ENCODE measurements at places on chromosomes 12 and 14. TPM values are rescaled to one million over a fixed set of nuclear protein-coding genes. Genes with fewer than 3 reads are reported as not detected.

- peaks cover 9% of the 10 kb centered on the region for H3K27me3 ChIP-seq
- H3K4me1 ChIP-seq: peaks cover 35% of the 10 kb centered on the region
- DNase-seq: no peak
- H3K36me3 ChIP-seq: peaks cover 6% of the 10 kb centered on the region
- H3K4me3 ChIP-seq: no peak overlapping the region
These were observed 98.6 kb upstream of the FKBP4 start for GRCh38 chr12:2696136-2696535.

GRCh38 chr14:99378782-99379214 lies 101.9 kb downstream of the SETD3 start:
- H3K27ac ChIP-seq: no peak overlapping the region
- peaks cover 2% of the 10 kb centered on the region for H3K4me1 ChIP-seq
- no peaks in the 10 kb centered on the region for H3K36me3 ChIP-seq

DNA sequence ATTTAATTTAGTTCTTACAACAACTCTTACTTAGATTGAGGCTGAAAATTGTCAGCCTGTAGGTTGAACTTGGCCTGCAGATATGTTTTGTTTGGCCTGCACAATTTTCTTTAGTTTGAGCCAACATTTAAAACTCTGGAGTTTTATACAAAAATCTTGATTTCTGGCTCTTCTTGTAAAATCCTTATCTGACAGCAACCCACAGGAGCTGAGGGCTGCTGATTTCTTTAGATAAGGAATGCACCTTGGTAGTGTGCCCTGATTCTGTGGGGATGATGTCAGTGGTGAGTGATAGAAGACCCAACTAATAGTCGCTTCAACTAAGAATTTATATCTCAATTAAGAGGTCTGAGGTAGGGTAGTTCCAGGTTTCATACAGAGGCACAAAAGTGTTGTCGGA lies 49.5 kb downstream of the SOCS2 start:
- no peak for DNase-seq
- no peaks in the 10 kb centered on the region for H3K27me3 ChIP-seq
- no peak overlapping the region for H3K27ac ChIP-seq
- H3K4me3 ChIP-seq: no peak overlapping the region
- no peaks in the 10 kb centered on the region for H3K36me3 ChIP-seq
- no peaks in the 10 kb centered on the region for H3K4me1 ChIP-seq

DNA sequence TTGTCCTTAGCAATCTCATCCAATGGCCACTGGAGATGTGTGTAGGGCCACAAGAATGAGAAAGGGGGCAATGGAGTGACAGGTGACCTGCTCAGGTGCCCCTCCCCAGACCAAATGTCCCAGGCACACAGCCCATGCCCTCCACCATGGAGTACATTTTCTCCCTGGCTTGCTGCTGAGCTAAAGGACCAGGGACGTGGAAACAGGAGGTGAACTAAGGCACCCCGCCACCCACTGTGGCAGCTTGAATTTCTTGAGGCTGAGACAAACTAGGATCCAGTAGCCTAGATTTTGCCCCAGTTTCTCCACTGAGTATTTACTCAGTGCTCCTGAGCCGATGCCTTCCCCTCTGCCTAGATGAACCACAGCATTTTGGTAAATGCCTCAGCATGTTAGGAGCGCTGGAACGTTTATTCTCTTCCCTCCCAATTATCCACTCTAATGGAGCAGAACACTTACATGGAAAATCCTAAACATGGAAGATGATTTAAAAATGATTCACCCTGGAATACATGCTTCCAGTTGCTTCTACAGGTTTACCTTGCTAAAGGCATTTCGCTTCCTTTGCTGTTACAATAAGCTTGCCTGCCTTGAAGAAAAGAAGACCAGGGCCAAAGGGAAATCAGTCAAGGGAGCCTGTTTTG lies 198.0 kb downstream of the ZFP36L1 start:
- peaks cover 49% of the 10 kb centered on the region for H3K4me1 ChIP-seq
- H3K4me3 ChIP-seq: no peak overlapping the region
- H3K36me3 ChIP-seq: peaks cover 5% of the 10 kb centered on the region
- no peak for DNase-seq
- H3K27ac ChIP-seq: no peak overlapping the region

DNA sequence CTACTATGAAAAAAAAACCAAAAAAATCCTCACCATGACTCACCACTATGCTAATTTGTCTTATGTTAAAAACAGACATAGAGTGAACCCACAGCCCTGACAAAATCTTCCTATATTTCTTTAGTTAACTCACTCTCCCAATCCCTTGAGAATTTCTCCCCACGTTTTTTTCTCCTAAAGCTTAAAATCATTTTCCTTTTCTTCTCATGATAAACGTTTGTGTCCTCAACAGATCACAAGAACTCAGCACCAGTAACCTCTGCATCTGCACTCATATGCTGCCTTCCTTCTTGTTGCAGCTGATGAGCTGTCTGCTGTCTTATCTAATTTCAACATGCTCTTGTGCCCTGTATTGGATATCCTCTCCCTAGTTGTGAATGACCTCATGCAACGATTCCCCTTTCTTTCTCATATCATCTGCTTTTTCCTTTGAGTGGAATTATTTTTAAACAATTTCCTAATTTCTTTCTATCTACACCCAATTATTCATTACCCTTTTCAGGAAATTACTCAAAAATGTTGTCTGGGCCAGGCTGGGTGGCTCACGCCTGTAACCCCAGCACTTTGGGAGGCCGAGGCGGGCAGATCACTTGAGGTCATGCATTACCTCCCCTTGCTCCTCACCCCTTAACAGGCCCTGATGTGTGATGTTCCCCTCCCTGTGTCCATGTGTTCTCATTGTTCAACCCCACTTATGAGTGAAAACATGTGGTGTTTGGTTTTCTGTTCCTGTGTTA lies 427.5 kb upstream of the MGAT4C start:
- DNase-seq: no peak
- H3K4me3 ChIP-seq: no peak overlapping the region
- no peak overlapping the region for H3K27ac ChIP-seq
- no peaks in the 10 kb centered on the region for H3K27me3 ChIP-seq

GRCh38 chr12:107491856-107492255 lies 193.7 kb upstream of the PWP1 start:
- peaks cover 4% of the 10 kb centered on the region for H3K27me3 ChIP-seq
- no peak for DNase-seq
- H3K27ac ChIP-seq: no peak overlapping the region

The SSTR1 gene
- total RNA-seq: 0.21 TPM

The CARMIL3 gene
- total RNA-seq: 1.4 TPM
